Stimulated activated CD4-positive, alpha-beta T cell treated with anti-CD3 and anti-CD28 coated beads, Interleukin-4, amount 100 ng/mL, for 4 hours (primary cell): ENCODE measurements at places on chromosomes 11 and 22.

DNA sequence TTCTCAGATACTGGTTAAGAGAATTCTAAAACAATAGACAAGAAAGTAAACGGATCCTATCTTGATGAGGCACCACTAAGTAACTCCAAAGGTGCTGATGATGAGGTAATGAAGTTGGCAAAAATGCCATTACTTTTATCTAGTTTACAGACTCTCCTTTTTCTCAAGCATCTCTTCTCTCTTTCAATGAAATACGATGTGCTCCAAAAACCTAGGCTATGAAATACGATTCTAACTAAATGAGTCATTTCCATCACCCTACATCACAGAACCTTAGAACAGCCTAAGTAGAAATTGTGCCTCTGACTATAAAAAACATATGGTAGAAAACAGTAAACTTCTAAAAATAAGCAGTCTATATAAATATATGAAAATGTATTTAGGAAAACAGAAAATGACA is 58.9 kb upstream of the ARHGAP32 start:
- DNase-seq = no peak

DNA sequence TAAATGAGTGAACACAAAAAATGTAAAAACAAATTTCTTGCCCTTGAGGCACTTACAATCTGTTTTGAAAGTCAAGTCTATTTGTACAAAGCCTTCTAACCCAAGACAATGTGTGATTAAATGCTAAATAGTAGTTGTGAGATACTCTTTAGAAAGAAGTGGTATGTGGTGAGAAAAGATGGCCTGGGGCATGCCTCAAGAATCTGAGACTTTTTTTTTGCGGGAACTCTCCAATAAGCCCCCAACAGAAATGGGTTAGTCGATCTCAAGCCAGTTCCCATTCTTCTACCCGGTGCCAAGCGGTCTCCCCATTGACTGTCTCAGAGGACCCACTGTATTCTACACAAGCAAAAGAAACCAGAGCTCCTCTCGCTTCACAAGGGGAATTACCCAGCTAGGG is 26.9 kb upstream of the TBCEL start:
- DNase-seq = no peak

DNA sequence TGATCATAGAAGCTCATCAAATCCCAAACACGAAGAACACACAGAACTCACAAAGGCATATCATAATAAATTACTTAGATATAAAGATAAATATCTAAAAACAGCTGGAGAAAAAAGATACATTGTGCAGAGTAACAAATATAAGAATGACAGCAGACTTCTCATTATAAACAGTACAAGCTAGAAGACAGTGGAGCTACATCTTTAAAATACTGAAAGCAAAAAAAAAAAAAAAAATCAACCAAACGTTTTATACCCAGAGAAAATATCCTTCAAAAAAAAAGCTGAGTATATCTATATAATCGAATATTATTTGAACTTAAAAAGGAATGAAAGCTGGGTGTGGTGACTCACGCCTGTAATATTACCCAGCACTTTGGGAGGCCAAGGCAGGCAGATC is 90.0 kb downstream of the SBF2 start:
- no peak for DNase-seq

GRCh38 chr11:32829157-32829679 is 509 bp upstream of the PRRG4 start:
- DNase-seq = no peak

DNA sequence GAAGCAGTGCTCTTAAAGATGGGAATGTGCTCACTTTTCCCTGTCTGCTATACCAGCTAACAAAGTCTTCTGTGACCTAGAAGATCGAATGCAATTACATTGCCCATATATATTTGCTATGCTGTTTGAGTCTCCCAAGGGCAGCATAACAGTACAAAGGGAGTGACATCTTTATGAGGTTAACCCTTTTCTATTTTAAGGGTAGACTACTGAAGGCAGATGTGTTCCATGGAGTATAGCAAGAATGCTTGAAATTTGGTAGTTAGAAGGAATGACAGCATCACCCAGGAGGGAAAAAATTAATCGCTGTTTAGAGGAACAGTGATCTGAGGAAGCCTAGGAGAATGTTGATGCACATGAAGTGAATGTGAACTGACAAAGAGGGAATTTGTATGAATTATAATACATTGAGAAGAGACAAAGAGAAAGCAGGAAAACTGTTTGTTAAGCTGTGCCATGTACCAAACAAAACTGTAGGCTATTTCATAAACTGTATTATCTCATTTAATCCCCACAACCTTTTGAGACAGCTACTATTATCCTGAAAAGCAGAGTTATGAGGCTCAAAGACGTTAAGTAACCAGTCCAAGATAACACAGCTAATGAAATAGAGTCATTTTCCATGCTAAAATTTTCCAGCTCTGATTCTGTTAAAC is 13.0 kb downstream of the MAML2 start:
- no peak for DNase-seq

- DNase-seq = no peak
These were observed 38.9 kb downstream of the FZD4 start for GRCh38 chr11:86916330-86916729.

DNA sequence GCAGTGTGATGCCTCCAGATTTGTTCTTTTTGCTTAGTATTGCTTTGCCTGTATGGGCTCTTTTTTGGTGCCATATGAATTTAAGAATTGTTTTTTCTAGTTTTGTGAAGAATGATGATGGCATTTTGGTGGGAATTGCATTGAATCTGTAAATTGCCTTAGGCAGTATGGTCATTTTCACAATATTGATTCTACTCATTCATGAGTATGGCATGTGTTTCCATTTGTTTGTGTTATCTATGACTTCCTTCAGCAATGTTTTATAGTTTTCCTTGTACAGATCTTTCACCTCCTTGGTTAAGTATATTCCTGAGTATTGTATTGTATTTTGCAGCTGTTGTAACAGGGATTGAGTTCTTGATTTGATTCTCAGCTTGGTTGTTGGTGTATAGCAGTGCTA is 18.3 kb upstream of the ZBED5 start:
- DNase-seq = no peak

GRCh38 chr11:36186340-36187175 is 102.7 kb downstream of the COMMD9 start:
- DNase-seq = no peak

- DNase-seq = no peak
These were observed 4.4 kb downstream of the ASCL2 start for GRCh38 chr11:2265854-2266585.

DNA sequence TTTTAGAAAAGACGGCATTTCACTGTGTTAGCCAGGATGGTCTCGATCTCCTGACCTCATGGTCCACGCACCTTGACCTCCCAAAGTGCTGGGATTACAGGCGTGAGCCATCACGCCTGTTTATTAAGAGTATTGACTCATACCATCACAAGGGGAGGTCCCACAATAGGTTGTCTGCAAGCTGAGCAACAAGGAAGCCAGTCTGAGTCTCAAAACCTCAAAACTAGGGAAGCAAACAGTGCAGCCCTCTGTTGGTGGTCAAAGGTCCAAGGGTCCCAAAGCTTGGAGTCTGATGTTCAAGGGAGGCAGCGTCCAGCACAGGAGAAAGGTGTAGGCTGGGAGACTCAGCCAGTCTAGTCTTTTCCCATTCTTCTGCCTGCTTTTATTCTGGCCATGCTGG is 32.8 kb upstream of the LDLRAD3 start:
- DNase-seq = no peak

DNA sequence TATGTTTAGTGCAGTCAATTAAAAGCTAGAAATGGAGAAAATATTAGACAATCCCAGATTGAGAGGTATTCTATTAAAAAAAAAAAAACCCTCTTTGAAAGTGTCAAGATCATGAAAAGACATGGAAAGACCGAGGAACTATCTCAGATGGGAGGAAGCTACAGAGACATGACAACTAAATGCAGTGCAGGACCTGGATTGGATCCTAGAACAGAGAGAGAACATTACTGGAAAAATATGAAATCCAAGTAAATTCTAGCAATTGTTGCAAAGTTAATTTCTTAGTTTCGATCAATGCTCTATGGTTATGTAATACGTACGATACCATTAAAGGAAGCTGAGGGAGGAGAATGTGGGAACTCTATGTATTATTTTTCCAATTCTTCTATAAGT is 43.2 kb downstream of the SLC1A2 start:
- DNase-seq = no peak

DNA sequence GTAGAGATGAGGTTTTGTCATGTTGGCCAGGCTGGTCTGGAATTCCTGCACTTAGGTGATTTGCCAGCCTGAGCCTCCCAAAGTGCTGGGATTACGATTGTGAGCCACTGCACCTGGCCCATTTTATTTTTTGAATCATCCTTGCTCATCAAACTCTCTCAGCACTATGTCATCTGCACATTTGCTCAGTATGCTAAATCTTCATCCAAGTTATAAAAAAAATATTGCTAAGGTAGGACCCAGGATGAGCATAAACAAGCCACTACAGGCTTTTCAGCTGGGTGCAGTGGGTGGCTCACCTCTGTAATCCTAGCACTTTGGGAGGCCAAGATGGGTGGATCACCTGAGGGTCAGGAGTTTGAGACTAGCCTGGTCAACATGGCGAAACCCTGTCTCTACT is 510.1 kb upstream of the LARGE1 start:
- no peak for DNase-seq

DNA sequence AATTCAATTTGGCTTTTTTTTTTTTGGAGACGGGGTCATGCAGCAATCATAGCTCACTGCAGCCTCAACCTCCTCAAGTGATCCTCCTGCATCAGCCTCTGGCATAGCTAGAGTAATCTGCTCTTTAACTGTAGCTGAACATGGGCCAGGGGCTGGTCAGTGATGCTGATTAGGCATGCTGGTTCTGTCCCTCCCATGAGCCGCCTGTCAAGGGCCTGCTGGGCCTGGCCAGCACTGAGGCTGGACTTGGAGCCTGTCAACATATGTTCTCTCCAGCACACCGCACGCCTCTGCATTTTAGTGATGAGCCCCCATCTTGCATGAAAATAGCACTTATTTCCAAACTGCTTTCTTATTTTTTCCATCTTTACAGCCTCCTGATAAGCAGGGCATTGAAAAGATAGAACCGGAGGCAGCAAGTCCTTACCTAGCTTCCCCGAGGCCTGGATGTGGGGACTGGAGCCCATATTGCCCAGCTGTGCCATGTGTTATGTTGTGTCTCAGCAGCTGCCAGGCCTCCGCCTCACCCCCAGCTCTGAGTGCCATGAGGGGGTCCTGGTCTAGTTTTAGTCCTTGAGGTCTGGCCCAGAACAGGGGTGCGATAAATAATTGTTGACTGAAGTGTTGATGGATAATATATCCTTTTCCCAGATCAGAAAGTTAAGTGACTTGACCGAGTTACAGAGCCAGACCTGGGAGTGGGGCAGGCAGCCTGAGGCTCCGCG is 80.0 kb downstream of the CTTN start:
- DNase-seq = no peak

DNA sequence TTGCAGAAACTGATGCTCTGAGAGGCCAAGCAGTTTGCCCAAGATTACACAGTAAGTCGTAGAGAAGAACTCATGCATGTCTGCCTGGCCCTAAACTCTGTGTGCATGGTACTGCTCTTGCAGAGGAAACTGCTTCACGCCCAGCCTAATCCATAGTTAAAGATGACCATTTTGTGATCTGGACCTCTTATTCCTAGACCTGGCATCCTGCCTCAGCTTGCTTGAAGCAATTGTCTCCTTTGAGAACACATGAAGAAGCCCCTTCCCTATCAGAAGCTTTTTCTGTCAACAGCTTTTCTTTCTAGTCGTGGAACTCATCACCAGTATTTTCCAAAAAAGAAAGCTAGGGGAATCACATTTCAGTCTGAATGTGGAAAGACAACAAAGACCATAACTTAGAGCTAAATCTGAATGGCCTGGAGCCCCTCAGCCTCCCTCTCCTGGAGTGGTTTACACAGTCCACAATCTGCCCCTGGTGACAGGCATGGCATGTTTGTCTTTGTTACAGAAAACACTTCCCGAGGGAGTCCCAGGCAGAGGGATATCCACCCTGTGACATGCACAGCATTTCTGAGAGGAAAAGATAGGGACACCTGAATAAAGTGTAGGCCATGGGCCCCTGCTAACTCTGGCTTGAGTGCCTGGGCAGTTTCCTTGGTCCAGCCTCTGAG is 2.9 kb upstream of the FZD4 start:
- no peak for DNase-seq

DNA sequence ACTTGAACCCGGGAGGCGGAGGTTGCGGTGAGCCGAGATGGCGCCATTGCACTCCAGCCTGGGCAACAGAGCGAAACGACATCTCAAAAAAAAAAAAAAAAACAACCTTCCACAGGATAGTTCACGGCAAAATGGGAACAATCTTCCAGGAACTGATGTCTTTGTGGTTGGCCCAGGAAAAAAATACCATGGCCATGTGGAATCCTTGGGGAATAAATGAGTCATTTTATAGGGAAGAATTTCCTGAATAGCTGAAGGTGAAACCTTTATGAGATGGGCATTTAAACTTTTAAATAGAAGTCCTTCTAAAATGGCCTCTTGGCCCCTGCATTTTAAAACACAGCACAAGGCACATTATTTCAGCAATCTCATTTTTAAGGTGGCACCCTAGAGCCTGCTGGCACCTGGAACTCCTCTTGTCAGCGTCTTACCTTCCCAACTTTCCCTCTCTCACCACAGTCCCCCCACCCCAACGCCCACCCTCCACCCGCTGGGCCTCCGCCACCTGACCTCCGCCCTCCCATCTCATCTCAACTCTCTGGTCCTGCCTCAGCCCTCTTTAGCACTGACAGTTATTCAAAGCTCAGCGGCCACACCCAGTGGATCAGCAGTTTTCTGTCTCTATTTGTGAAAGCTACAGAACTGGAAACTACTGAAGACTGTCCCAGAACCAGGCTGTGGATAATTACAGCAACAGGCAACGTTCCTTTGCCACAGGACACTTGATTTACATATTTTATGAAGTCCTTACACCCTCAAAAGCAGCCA is 43.1 kb downstream of the SCGB1A1 start:
- DNase-seq = no peak

DNA sequence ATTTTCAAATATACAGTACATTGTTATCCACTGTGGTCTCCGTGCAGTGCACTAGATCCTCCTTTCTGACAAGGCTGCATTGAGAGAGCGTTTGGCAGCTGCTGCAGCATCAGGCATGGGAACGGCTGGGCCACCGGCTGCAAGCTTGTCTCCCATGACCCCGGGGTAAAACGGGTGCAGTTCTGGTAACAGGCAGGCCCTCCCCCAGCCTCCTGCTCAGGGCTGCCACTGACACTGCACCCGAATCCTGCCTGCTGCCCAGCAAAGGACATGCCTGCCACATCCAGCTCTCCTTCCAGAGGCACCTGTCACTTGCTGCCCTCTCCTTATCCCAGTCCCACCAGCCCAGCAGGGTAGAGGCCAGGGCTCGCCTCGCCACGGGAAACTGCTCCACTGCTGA is 124.5 kb upstream of the TMEM45B start:
- DNase-seq = no peak

- DNase-seq = no peak
These were observed 5.4 kb downstream of the SCGB1C1 start for GRCh38 chr11:198236-198806.

GRCh38 chr11:129508163-129508562 is 132.5 kb downstream of the BARX2 start:
- no peak for DNase-seq
